ENCODE measurements at places on chromosomes 2 and 18. TPM values are rescaled to one million over a fixed set of nuclear protein-coding genes. Genes with fewer than 3 reads are reported as not detected.

Gene TANC1
- polyA plus RNA-seq: 14.3 TPM

GRCh38 chr2:66544258-66544657, 109.3 kb downstream of the MEIS1 start:
- H3K4me1 ChIP-seq: peaks cover 17% of the 10 kb centered on the region
- no peak for DNase-seq
- H3K4me3 ChIP-seq: no peak overlapping the region
- peaks cover 7% of the 10 kb centered on the region for H3K36me3 ChIP-seq
- no peaks in the 10 kb centered on the region for H3K27me3 ChIP-seq

DNA sequence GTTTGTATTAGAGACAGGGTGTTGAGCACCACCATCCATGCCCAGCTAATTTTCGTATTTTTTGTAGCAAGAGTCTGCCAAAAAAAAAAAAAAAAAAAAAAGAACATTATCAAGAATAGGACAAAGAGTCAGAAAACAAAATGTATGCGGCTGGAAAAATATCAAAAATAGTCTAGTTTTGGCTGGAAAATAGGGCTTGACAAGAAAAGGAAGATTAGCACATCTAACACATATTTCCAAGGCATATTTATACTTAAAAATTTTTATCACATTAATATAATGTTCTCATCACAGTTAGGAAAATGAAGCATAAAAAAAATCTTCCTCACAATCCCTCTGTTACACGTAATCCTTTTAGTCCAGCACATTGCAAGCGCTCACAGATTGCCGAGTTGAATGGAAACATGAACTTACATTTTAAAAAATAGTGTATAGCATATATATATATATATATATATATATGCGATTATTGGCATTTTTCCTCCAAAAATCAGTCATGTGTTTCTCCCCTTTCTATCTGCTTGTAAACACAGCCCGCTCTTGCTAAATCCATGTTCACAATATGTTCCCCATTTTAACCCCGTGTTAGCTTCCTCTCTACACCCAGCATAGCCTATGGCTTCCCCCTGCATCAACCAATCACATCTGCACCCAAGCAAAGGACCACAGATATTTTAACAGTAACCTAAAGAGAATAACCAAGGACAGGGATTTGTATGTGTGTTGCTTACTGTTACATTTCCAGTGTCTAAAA, 183.0 kb downstream of the AFF3 start:
- H3K4me1 ChIP-seq: peaks cover 2% of the 10 kb centered on the region
- no peaks in the 10 kb centered on the region for H3K27me3 ChIP-seq
- no peaks in the 10 kb centered on the region for H3K36me3 ChIP-seq
- H3K4me3 ChIP-seq: no peak overlapping the region
- peak; percentile 97 for DNase-seq

GRCh38 chr2:72891091-72891818, 4.0 kb downstream of the SPR start:
- H3K4me3 ChIP-seq: no peak overlapping the region
- peaks cover 13% of the 10 kb centered on the region for H3K4me1 ChIP-seq
- peaks cover 17% of the 10 kb centered on the region for H3K27me3 ChIP-seq
- DNase-seq: no peak
- H3K36me3 ChIP-seq: peaks cover 16% of the 10 kb centered on the region

GRCh38 chr18:21489119-21489750, 111.3 kb downstream of the ESCO1 start:
- H3K36me3 ChIP-seq: no peaks in the 10 kb centered on the region
- no peak overlapping the region for H3K4me3 ChIP-seq
- DNase-seq: peak; percentile 72
- H3K27ac ChIP-seq: no peak overlapping the region
- no peaks in the 10 kb centered on the region for H3K4me1 ChIP-seq

DNA sequence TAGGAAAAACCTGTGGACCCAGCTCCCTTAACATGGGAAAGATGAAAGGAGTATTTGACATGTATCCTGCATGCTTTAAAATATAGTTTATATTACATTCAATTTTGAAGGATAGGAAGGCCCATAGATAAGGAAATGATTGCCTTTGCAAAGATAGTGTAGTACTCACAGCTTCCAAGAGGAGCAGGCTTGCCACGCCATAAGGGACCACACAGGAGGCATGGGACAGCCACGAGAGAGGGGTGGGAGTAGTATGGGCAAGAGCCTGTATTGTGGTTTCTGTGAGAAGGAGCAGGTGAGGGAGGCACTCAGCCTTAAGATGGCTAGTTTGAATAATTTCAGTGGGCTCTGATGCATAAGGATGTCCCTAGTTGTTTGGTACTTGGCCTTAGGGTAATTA, 740.3 kb downstream of the SATB2 start:
- no peaks in the 10 kb centered on the region for H3K36me3 ChIP-seq
- DNase-seq: no peak
